ENCODE measurements at places on chromosomes 11 and 22.

GRCh38 chr11:73350908-73351636 lies 25.1 kb upstream of the RELT start:
- peak; percentile 25 for DNase-seq

DNA sequence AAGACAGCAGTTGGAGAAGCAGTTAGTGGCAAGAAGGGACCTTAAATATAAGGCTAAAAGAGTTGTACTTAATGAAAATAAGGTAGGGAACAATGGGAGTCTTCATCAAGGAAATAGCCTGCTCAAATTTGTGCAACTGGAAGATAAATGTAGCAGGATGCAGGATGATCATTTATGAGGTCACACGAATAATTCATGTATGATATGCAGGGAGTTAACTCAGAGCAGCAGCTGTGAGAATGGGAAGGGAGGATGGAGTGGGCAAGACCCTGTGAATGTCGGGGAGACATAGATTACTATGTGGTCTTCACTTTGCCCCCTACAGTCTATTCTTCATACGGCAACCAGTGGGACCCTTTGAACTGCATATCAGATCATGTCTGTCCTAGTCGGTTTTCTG lies 25.2 kb upstream of the BMAL1 start:
- no peak for DNase-seq

- DNase-seq, result no peak
Observed at GRCh38 chr11:134120921-134121526, 52.2 kb downstream of the JAM3 start.

GRCh38 chr22:28832731-28833130 lies 32.4 kb upstream of the XBP1 start:
- DNase-seq, result no peak

DNA sequence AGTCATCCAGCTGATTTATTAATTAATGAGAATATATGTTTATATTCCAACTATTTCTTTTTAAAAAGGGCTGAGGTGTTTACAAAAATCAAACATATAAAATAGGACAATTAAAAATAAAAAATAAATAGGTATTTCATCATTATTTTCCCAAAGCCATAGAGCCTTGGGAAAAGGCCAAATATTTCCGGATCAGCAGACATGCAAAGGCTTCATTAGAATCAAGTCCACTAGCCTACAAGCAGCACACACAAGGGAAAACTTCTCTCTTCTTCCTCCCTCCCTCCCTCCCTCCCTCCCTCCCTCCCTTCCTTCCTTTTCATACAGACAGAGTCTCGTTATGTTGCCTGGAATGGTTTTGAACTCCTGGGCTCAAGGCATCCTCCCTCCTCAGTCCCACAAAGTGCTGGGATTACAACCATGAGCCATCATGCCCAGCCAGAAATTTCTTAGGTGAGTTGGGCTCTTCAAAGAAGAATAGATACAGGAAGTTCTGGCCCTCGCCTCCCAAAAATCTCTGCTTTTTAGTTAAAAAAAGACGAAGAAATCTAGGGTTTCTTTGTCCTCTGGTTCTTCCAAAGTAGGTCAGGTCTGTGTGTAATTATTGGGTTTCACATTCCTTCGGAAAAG lies 121.2 kb downstream of the SIK3 start:
- no peak for DNase-seq

DNA sequence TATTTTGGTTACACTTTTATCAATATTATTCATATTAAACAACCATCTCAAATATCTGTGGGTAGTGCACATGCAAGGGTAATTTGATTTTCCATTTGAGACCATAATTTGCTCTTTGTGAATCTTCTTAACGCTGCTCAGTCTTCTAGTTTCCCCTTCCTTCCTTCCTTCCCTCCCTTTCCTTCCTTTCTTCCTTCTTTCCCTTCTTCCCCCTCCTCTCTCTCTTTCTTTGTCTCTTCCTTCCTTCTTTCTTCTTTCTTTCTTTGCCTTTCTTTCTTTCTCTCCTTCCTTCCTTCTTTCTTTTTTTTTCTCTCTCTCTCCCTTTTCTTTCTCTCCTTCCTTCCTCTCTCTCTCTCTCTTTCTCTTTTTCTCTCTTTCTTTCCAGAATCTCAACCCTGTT lies 4.1 kb upstream of the RNF26 start:
- DNase-seq, result no peak

DNA sequence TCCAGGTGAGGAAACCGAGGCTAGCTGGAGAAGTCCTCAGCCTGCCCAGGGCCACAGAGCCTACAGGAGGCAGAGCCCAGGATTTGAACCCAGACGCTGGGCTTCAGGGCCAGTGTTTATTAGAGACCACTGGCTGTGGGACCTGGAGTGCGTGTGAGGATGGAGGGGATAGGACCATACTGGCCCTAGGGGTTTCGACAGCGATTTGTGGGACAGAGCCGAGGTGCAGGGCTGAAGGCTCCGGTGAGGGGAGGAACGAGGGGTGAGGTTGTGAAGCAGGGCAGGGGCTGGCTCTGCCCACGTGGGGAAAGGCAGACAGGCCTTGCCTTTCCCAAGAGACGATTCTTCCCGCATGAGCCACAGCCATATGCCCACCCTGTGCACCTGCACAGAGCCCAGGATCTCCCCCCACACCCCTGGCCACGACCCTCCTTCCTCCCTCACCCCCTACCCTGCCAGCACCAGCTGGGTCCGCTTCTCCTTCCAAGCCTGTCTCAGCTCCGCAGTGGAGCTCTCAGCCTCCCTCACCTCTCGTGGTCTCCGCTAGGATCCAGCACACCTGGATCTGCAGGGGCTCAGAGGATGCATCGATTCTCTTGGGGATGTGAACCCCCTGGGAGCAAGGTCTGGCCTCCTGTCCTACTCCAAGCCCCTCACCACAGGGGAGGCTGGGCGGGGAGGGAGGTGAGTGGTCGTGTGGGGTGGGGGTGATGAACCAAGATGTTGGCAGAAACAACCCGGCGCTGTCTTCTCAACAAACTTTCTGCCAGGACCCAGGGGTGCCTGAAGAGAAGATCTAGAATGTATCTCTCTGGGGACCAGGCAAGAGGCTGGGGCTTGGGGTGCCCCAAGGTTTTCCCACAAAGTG lies 58.4 kb downstream of the RTL6 start:
- no peak for DNase-seq

DNA sequence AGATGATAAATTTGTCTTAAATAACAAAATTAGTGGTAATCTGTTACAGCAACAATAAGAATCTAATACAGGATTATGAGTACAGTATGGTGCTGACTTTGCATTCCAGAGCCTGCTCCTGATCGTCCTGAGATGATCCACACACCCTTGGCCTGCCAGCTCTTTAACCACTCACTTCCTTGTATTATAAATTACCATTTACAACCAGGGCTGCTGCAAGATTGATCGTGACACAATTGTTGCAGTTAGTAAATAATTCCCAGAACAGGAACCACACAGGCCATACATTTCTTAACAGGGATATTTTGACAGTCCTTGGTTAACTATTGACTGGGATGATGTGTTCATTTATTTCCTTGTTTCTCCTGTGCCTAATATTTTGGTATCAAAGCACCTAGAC lies 3.8 kb upstream of the CBLIF start:
- DNase-seq, result no peak

- DNase-seq, result no peak
Observed at GRCh38 chr11:59859673-59860072, 6.6 kb downstream of the TCN1 start.

- no peak for DNase-seq
Observed at GRCh38 chr11:18459634-18460033, 4.0 kb downstream of the LDHAL6A start.

- no peak for DNase-seq
Observed at GRCh38 chr22:19466848-19467752, 11.9 kb downstream of the UFD1 start.

GRCh38 chr11:2662430-2663299 lies 37.1 kb downstream of the KCNQ1OT1 start:
- no peak for DNase-seq

- DNase-seq, result no peak
Observed at GRCh38 chr11:66106786-66107599, 36.9 kb downstream of the PACS1 start.

DNA sequence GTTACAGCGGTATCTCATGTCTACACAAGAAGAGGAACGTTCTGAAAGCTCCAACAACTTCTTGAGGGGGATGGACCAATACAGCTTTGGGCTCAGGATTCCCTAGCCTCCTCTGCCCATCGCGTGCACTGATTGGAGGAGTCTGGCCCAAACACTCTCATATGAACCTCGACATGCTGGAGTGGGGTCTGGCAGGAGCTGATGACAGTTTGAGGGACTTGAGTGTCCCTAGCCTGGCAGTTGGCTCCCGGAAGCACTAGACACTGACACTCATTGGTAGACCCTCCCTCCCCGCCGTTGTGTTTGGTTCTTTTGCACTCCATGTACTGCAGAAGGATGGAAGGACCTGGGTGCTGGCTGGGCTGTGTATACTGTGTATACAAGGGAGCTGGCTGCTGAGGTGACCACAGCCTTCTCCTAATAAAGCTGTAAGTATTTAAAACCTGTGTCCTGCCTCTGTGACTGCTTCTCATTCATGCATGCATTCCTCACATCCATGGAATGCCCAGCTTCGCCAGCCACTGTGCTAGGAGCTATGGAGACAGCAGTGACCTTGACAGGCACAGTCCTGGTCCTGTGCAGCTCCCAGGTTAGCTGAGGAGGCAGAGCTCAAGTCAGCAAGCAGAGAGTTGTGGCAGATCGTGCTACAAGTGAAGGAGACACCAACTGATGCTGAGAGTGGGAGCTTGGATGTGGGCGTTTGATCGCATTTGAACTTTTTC lies 27.9 kb downstream of the ADAMTS15 start:
- no peak for DNase-seq

- DNase-seq, result no peak
Observed at GRCh38 chr11:117186431-117186761, 7.9 kb downstream of the SIDT2 start.

DNA sequence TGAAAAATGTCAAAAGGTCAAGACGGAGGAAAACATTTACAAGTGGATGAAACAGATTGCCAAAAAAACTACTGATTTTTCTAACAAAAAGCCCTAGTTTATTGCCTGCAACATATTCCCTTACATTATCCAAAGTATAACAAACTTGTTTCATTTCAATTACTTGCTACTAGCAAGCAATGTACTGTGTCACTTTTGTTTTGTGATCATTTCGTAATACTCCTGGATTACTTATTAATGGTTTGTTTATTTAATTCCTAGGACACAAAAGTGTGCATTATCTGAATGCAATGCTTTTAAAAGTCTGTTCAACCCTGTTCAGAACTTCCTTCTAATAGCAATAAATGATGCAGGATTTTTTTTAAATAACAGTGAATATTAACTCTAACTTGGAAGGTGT lies 50.9 kb downstream of the CCDC34 start:
- no peak for DNase-seq

GRCh38 chr11:32500001-32500400 lies 64.7 kb upstream of the WT1 start:
- DNase-seq, result no peak

DNA sequence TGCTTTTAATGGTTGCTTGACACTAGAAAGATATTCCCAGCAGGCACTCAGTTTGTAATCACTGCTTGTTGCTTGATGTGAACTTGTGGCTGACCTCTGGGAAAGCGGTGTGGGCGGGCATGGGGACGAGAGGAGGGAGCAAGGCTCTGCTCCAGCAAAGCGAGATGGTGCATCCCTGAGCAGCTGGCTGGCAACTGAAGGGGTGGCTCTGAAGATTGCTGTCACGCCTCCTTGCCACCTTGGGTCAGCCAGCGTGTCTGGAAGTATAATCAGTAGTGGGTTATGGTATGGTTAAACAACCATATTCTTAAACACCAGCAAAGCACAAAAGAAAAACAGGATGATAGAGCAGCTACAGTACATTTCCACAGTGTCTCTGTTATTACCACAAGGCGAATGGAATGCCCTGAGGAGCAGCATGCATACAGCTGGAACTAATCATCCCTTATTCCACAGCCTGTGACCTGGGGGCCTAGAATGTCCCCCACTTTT lies 124.5 kb downstream of the TRIM44 start:
- DNase-seq, result no peak

DNA sequence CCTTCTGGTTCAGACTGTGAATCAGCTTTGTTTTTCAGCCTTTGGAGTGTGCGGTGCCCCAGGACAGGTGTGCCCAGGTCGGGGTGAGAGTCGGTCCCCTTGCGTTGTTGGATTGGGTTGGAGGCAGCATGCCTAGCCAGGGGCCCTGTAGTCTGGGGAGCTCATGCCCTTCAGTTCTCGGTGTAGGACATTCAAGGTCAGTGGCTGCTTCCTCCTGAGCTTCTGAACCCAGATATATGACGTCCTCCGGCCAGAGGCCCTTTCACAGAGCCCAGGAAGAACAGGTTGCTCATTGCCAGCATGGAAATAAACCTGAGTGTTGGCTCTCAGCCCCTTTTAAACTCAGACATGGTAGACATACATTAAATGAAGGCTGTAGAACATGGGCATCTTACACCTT lies 2.7 kb downstream of the CSRP3 start:
- DNase-seq, result no peak

DNA sequence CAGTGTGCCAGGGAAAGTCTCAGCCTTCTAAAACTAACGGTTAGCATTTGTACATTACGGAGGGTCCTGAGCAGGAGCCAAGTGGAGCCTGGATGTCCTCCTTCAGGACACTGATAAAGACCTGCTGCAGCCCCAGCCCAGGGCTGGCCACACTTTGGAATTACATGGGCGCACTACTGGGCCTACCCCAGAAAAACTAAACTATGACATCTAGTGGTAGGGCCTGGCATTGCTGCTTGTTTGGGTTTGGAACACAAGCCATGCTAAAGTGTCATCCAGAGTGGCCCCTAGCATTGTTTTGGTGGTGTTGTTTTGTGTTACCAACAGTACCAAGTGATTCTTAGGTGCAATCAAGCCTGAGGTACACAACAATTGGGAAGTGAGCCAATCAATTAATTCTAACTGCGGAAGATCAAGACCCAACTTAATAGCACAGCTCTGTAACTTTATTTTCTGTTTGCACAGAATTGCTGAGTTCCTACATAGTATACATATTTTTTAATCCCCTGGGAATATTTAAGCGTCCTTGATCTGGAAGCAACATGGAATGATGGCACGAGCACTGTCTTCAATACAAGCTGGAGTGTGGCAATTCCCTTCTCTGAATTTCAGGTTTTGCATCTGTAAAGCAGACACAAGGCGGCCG lies 340.7 kb downstream of the LARGE1 start:
- peak; percentile 33 for DNase-seq

DNA sequence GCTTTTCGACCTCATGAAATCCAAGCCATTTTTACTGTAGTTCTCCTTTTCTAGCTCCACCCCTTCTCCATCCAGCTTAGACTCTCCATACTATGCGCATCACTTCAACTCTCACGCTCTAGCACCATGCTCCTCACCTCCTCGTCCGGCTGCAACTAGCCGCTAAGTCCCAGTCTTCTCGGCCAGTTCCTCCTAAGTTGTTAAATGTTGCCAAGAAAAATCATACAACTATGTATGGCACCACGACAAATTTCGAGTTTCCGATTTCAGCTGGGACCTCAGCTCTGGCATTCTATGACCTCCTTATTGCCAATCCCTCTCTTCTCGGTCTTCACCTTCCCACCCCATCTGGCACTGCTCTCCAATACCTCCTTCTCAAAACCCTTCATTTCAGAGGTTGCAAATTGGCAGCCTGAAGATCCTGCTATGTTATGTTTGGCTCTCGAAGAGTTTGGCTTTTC lies 1.0 kb downstream of the ZNF70 start:
- no peak for DNase-seq
